Jurkat, Clone E6-1 (cell line): ENCODE measurements at places on chromosomes 16 and 17.
A peak's percentile ranks its signal among the peaks of the same experiment; 100 is the strongest.

DNA sequence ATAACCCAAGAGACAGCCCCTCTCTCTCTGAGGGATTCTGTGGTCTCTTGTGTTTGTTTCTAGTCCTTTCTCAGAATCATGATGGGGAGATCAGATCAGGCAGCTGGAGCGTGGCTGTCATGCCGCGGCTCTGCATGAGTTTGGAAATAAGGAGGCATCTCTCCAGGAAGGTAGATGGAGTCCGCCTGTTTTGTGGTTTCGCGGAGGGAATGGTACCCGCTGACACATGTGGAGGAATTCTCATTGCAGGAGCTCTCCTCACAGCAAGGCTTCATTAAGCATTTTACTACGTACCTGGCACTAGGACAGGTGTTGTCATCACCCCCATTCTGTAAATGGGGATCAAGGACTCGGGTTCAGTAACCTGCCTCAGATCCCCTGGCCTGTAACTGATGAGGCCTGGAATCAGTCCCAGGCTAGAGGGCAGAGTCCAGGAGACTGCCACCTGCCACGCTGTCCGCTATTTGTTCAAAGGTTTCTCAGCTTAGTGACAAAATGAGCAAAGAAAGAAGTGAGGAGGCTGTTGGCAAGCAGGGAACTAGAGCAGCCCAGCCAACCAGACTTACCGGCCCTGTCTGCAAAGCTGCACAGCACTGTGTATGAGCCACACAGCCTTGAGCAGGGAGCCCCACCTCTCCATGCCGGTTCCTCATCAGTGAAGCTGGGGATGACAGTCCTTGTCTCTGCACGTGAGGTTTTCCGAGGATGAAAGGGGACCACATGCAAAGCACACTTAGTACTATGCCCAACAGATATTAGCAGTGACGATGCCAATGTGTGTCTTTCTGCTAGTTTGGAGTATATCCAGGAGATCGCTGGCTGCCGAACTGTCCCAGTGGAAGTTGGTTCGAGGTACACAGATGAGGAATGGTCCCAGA lies 11.0 kb downstream of the KDM8 start:
- no peak for DNase-seq

DNA sequence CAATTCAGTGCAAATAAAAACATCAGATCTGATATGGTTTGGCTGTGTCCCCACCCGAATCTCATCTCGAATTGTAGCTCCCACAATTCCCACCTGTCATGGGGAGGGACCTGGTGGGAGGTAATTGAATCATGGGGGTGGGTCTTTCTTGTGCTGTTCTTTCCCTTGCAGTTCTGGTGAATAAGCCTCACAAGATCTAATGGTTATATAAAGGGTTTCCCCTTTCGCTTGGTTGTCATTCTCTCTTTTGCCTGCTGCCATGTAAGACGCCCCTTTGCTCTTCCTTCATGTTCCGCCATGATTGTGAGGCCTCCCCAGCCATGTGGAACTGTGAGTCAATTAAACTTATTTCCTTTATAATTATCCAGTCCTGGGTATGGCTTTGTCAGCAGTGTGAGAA lies 68.9 kb upstream of the NFAT5 start:
- DNase-seq = no peak

DNA sequence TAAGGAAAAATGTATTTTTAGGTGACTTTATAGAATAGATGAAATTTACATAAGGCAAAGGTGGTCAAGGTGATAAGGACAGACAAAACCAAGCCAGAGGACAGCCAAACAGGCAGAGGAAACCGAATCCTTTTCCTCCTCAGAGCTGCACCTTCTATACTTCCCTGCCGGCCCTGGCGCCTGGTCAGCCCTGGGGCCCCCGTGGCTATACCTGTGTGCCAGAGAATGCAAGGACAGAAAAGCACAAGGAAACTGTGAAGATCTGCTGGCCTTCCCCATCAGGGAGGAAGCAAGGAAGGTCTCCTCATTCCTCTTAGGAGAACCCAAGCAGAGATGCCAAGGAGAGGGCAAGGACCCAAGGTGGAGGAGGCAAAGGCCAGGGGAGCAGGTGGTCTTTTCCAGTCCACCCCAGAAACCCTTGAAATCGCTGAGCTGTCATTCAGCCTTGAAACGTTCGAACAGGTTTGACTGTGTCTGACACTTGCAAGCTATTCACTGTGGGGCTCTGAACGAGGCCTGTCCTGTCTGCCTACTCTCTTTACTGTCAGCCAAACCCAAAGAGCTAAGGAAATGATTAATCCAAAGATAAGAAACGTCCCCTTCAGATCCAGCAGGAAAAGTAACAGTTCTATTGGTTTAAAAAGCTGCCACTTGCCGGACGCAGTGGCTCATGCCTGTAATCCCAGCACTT lies 114.4 kb downstream of the XYLT1 start:
- DNase-seq = no peak

GRCh38 chr17:70767102-70767701 lies 597.9 kb downstream of the KCNJ2 start:
- DNase-seq = peak; percentile 9

GRCh38 chr16:54891346-54891745 lies 39.3 kb upstream of the IRX5 start:
- DNase-seq = no peak

GRCh38 chr16:79811541-79811940 lies 211.0 kb upstream of the MAF start:
- DNase-seq = no peak

- no peak for DNase-seq
Measured at GRCh38 chr17:71392715-71393567, 727.9 kb upstream of the SOX9 start.

DNA sequence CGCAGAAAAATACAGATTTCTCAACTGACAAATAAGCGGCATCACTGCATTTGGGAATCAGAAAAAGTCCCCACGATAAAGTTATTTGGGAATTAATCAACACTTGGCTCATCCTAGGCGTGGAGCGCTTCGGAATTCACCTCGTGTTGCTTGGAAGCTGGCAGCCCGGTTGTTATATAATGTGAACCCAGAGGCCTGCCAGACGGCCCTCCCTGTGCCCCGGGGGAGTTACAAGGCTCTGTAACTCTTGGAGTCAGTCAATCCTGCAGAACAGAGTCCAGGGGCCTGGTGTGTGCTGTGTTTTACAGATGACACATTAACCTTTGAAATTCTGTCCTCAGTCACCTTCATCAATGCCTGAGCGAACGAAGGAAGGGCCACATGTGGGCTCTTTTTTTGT lies 111.1 kb downstream of the PITPNC1 start:
- DNase-seq = no peak

DNA sequence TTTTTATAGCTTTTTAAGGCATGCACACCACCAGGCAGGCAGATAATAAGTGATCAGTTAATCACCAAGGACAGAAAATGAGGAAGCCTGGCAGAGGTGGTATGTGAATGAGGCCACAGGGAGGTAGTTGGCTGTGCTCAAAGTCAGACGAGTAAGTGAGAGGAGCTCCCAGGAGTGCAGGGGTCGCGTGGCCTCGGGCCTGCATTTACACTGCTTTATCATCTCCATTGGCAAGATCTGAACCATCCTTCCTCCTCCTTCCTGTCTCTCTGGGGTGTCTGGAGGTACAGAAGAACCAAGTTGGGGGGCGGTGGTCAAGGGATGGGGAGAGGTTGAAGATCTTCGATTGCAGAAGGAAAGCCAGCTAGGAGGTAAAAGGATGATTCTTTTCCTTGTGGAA lies 320.1 kb downstream of the SOX9 start:
- DNase-seq = no peak

- DNase-seq = no peak
Measured at GRCh38 chr16:55468352-55468990, 10.5 kb upstream of the MMP2 start.

- no peak for DNase-seq
Measured at GRCh38 chr16:15511759-15512487, 77.5 kb downstream of the BMERB1 start.

DNA sequence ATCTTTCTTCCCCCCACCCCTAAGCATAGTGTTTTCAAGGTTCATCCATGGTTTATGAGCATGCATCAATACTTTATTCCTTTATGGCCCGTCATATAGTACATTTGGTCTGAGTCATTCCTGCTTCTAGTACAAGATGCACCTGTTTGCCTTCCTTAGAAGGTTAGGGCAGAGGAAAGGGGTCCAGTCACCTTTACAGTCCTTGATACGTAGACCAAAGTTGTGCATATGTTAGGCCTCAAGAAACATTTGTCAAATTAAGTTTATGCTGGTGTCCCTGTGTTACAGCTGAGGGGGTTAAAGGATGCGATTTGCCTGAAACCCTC lies 1.4 kb downstream of the CYB5D2 start:
- no peak for DNase-seq

DNA sequence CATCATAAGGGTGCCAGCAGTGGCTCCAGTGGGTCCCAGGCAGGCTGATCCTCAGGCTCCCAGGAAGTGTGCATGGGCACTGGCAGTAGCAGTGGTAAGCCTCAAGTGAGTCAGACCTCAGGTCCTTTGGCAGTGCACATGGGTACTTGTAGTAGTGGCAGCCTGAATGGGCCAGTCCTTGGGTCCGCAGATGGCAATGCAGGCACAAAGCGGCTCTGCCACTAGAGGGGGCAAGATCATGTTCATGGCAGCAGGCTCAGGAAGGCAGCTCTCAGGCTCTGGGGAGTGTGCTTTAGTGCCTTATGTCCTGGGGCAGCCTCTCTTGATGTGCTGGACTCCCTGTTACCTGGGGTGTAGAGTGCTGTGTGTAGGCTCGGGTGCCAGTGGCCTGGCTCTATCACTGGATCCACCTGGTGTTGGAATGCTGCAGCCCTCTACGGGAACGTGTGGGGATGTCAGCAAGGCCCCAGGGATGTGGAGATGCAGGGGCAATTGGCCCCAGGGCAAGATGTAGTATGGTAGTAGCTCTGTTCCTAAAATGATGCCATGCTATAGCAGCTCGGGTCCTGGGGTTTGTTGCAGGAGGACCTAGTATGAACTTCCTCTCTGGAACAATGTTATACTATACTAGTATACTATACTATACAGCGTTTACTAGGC lies 11.0 kb downstream of the ACSM3 start:
- DNase-seq = peak; percentile 55

DNA sequence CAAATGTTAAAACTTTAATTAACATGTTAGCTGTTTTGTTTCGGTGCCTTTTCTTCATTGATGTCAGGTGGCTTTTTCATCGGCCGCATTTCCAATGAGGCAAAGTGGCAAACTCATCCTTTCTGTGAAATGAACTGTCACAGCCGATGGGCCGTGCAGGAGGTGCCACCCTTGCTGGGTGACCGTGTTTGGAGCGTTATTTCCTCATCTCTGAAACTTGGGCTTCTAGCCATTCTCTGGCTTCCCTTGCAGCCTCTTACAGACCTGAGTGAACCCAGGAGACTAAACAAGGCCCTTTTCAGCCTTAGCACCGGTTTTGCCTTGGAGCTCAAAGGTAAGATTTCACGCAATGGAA lies 42.2 kb upstream of the PRSS54 start:
- DNase-seq = no peak

DNA sequence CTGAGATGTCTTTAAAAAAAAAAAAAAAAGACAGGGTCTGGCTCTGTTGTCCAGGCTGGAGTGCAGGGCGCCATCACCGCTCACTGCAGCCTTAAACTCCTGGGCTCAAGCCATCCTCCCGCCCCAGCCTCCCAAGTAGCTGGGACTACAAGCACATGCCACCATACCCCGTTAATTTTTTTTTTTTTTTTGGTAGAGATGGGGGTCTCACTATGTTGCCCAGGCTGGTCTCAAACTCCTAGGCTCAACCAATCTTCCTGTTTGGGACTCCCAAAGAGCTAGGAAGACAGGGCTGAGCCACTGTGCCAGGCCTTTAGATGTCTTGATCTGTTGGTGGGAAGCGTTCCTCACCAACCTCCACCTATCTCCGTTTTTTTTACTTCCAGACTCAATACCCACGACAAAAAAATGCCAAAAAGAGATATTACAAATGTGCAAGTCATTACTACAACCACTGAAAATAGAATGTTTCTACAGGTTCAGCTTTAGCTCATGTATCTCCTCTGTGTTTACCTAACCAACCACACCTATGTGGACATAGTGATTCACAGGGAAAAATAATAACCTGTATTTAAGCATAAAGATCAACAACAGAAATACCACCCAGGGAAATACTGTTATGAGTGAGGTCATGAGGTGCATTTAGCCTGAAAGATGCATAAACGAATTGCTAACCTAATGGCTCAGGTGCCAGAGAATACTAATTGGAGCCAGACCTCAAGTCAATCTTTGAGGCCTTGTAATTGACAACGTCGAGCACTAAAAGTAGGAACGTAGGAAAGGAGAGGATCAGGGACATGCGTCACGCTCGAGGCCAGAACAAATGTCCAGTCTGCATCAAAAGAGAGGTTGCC lies 22.6 kb downstream of the NACA2 start:
- no peak for DNase-seq

DNA sequence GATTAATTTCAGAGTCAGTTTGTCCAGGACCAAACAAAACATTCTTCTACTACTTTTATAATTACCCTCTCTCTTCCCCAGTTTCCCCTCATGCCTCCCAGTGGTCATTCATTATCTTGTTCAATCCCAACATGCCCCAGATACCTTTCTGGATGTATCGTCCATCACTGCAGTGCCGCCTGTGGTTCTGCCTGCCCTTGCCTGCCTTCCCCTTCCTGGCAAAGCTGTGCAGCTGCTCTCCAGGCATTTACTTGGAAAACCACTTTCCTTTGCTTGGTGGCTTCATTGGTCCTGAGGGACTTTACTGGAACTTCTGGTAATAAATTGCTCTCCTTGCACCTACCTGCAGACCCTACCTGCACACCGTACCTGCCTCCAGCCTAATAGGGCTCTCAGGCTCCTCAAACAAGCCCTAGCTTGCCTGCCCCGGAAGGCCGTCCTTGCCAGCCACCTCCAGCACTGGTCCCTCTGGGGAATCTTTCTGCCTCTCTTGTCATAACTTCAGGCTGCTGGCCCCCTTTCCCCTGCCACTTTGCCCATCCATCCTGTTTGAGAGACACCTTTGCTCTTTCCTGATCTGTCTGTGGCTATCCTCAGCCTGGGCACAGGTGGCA lies 19.5 kb upstream of the MSI2 start:
- no peak for DNase-seq

GRCh38 chr17:72152387-72152929 lies 31.6 kb downstream of the SOX9 start:
- no peak for DNase-seq

- DNase-seq = peak; percentile 84
Measured at GRCh38 chr17:29048440-29049368, 5.8 kb downstream of the PIPOX start.

DNA sequence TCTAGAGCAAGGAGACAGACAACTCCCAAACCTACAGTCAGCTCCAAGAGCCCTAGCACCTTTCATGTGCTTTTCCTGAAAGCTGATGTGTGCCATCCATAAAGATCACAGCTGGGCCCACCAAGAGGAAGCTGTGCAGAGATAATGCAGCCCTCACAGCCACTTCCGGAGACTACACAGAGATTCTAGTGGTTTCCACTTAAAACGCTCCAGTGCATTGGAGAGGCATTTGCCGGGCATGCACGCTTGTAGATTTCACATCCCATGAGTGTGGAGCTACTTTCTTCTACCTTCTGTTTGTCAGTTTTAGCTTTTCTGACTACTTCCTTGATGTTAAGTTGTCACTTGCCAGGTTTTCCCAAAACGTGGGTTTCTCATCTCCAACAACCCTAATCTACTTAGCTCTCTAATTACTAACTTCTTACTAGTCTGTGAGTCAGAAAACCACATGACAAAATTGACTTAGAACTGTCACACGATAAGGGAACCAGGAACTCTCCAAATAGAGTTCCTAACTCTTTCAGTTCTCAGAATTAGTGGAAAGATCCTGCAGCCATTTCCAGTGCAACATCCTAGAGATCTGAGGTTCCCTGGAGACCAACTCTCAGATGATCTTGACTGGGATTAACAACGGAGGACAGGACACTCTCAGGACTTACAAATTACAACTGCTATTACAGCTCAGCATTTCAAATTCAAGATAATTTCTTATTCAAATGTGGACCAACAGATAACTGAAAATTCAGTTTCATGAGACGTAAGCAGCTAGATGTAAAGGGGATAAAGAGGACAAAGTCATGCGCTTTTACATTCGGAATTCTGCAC lies 28.6 kb downstream of the PMP22 start:
- peak; percentile 84 for DNase-seq
